ENCODE measurements at places on chromosomes 12 and 14. TPM values are rescaled to one million over a fixed set of nuclear protein-coding genes. Genes with fewer than 3 reads are reported as not detected.

C14orf180 gene
- polyA plus RNA-seq, result not detected

DHRS2 gene
- not detected for polyA plus RNA-seq

GPX2 gene
- 49.2 TPM for polyA plus RNA-seq

APOLD1 gene
- 7.8 TPM for polyA plus RNA-seq

KSR2 gene
- not detected for polyA plus RNA-seq

ADGRD1 gene
- 9.3 TPM for polyA plus RNA-seq

POTEM gene
- polyA plus RNA-seq, result not detected

SLC35F4 gene
- 0.10 TPM for polyA plus RNA-seq

KLRD1 gene
- polyA plus RNA-seq, result not detected

P2RX7 gene
- 0.27 TPM for polyA plus RNA-seq

CLEC4C gene
- polyA plus RNA-seq, result not detected

PAX9 gene
- not detected for polyA plus RNA-seq

MGP gene
- 268 TPM for polyA plus RNA-seq

C12orf76 gene
- polyA plus RNA-seq, result 10.8 TPM

SUOX gene
- polyA plus RNA-seq, result 13.4 TPM

MGAT2 gene
- 25.3 TPM for polyA plus RNA-seq

TMEM179 gene
- not detected for polyA plus RNA-seq

SLC39A5 gene
- polyA plus RNA-seq, result 689 TPM

FLVCR2 gene
- 29.7 TPM for polyA plus RNA-seq
